NCI-H1930 (cell line): ENCODE measurements at places on chromosomes 3 and 15.

DNA sequence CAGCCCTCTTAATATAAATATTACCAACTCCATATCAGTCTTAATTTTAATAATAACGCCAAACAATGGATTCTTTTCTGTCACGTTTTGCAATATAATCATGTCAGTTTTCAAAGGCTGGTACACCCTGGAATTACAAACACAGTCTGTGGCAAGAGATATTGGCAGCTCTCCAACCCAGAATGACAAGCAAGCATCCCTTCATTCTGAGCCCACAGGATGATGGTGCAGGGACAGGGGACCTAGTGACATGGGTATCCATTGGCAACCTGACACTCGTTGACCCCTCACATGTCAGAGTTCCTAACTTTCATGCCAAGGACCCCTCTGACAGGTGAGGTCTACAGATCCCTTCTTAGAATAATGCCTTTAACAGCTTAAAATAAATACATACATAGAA, 154.5 kb upstream of the TSC22D2 start:
- DNase-seq = no peak

- DNase-seq = no peak
Measured at GRCh38 chr15:27133249-27133648, 162.3 kb downstream of the GABRG3 start.

DNA sequence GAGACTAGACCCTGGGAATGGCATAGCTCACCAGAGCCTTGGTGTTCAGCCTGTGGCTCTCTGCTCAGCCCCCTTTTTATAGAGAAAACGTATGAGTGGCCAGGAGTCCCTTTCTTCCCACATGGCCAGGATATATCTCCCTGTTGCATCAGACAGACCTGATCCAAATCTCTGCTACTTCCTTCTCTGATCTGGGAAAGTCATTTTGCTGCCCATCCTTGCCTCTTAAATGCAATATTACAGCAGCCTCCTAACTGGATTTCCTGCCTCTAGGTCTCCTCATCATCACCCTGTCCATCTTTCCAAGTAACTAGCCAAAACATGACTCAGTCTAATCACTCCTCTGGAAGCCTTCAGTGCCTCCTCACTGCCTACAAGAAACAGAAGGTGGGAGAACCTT, 42.9 kb downstream of the CTDSPL start:
- DNase-seq = no peak

GRCh38 chr3:37492468-37492867, 318.1 kb upstream of the LRRFIP2 start:
- DNase-seq = no peak

- DNase-seq = peak; percentile 19
Measured at GRCh38 chr3:14633819-14634424, 17.6 kb upstream of the CCDC174 start.

GRCh38 chr15:28992336-28992864, 106.6 kb downstream of the APBA2 start:
- DNase-seq = no peak

GRCh38 chr15:66780172-66780972, 78.3 kb downstream of the SMAD6 start:
- DNase-seq = no peak

- DNase-seq = no peak
Measured at GRCh38 chr3:106333911-106334618, 465.3 kb upstream of the CBLB start.

DNA sequence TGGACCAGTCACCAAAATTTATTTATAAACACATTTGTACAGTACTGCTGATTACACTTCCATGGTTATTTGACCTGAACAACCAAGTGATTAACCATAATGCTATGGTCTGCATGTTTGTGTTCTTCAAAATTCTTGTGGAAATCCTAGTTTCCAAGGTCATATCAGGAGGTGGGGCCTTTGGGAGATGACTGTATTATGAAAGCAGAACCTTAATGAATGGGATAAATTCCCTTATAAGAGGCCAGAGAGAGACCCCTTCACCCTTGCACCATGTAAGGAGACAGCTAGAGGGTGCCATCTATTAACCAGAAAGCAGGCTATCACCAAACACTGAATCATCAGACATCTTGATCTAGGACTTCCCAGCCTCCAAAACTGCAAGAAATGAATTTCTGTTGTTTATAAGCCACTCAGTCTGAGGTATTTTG, 1.9 kb downstream of the SCAPER start:
- no peak for DNase-seq

GRCh38 chr15:62079594-62079993, 12.8 kb downstream of the C2CD4A start:
- DNase-seq = no peak

- DNase-seq = no peak
Measured at GRCh38 chr3:59545374-59545773, 495.5 kb upstream of the CFAP20DC start.

- no peak for DNase-seq
Measured at GRCh38 chr3:113832477-113833164, 6.0 kb upstream of the GRAMD1C start.

GRCh38 chr3:124700880-124701684, 29.2 kb upstream of the UMPS start:
- DNase-seq = no peak

GRCh38 chr3:188099907-188100306, 54.0 kb upstream of the LPP start:
- no peak for DNase-seq

DNA sequence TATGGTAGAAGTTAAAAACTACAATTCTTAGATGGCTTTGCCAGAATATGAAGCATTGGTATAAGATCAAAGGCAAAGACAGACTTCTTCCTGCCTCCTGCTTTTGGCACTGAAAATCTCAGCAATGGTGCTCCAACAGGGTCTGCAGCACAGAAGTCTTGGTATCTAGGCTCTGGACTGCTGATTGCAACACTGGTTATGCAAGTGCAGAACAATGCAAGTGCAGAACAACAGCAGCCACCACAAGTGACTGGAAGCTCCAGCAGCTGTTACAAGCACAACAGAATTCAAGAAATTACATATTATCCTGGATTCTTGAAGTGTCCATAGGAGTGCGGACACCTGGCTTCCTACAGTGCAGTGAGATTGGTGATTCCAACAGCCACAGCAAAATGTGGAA, 33.7 kb downstream of the ZBTB20 start:
- no peak for DNase-seq

DNA sequence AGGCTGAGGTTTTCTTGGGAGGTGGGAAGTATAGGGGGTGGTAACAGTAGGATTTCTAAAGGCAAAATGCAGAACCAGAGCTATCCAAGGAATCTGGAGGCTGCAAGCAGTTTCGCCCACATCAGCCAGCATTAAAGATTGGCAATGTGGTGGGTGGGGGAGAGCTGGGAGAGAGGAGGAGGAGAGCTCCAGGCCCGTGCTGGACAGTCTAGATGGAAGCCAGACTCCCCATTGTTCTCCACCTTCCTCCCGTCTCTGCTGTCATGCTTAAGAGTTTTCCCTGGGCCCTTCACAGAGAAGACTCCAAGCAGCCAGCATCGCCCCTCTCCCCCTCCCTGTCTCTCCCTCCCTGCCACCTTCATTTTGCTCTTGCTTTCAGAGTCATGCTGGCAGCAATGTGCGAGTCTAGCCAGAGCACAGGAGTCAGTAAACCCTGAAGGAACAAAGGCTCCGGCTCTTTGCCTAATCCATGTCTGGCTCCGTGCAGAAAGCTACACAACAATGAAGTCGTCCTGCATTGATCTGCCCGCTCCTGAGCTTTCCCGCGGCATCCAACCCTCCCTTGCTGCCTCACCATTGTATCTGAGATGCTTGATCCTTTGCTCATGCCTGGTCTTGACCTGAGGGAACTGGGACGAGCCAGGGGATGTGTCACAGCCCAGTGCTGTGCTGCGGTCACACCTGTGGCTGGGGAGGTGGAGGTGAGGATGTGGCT, 282.9 kb downstream of the NTRK3 start:
- no peak for DNase-seq
